CD4-positive, alpha-beta T cell treated with Interleukin-21 for 1 hour (primary cell): ENCODE measurements at places on chromosomes 5 and 9.

- DNase-seq = no peak
These were observed 15.6 kb upstream of the CKS2 start for GRCh38 chr9:89295400-89295799.

DNA sequence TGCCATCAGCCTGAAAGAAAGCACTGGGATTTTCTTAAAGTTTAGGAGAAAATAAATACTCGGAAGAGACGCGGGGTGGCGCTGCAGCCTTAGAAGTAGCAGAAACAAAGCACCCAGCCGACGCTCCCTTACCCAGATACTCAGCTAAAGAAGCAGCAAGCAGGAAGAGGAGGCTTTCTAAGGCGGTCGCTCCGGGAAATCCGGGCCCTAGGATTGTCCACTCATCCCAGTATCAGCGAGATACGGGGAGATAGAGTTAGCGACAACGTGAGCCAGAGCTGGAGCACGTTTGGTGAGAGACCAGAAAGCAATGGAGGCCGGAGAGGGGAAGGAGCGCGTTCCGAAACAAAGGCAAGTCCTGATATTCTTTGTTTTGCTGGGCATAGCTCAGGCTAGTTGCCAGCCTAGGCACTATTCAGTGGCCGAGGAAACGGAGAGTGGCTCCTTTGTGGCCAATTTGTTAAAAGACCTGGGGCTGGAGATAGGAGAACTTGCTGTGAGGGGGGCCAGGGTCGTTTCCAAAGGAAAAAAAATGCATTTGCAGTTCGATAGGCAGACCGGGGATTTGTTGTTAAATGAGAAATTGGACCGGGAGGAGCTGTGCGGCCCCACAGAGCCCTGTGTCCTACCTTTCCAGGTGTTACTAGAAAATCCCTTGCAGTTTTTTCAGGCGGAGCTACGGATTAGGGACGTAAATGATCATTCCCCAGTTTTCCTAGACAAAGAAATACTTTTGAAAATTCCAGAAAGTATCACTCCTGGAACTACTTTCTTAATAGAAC, at the start of gene PCDHB2:
Gene PCDHB2, plus strand, starts transcription at position 135 of the 782 bp plus-strand sequence. Its CDS starts 176 bp downstream, at position 311.
- DNase-seq = no peak

GRCh38 chr9:16197578-16198370, 644.9 kb downstream of the CCDC171 start:
- no peak for DNase-seq

DNA sequence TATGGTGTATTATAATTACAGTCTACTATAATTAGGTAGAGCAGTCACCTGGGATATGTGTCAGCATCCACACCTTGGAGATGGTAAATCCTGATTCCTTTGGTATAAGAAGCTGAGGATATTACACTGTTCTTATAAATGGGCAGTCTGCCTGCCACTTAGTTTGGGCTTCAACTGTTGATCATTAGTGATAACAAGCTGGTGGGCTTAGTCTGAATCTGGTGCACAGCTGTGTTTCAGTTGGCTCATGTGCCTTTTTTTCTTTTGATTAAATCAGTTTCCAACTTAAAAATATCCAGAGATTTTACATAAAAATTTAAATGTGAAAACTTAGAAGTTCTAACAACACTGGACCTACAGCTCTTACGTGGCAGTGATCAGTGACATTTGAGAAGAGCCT, 21.2 kb downstream of the LVRN start:
- DNase-seq = no peak

- no peak for DNase-seq
These were observed 31.4 kb upstream of the ERGIC1 start for GRCh38 chr5:172802567-172803176.

DNA sequence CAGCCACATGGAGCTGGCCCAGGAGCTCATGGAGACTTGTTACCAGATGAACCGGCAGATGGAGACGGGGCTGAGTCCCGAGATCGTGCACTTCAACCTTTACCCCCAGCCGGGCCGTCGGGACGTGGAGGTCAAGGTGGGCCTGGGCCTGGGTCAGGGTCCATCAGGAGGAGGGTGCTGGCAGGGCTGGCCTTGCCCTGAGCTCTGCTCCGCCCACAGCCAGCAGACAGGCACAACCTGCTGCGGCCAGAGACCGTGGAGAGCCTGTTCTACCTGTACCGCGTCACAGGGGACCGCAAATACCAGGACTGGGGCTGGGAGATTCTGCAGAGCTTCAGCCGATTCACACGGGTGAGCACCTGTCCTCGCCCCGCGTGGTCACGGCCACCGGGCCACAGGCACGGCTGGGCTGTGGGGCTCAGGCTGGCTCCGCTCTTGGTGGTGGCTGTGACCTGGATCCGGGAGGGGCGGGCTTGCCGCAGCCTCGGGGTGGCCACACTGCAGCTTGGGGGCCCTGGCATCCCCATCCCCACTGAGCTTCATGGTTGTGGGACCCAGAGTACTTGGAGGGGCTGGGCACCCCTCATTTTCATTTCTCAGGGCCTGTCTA, 7.1 kb downstream of the DPP7 start:
- DNase-seq = no peak

GRCh38 chr5:170246126-170246870, 13.5 kb downstream of the C5orf58 start:
- DNase-seq = no peak
